Stimulated activated CD8-positive, alpha-beta memory T cell treated with anti-CD3 and anti-CD28 coated beads, Interleukin-12 subunit alpha, Interleukin-12 subunit beta, amount 100 ng/mL, for 4 hours (primary cell): ENCODE measurements at places on chromosomes 5 and 9.

GRCh38 chr9:97386733-97387503, 25.0 kb upstream of the TDRD7 start:
- peak; percentile 41 for DNase-seq

DNA sequence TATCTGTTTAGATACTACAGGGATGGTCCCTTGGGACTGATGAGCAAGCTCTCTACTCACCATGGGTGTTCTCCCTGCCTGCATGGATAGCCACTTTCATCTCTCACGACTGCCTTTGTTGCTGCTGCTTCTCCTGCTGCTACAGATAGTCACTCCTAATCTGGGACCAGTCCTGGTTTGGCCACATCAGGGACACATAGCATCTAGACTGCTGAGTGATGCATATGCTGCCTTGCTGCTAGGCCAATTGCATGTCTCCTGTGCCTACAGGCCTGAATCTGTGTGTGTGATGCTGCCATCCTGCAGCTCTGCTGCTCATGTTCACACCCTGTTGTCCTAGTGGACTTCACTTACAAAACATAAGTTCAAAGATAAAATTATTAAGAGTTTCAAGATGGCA, 297.1 kb downstream of the HCN1 start:
- DNase-seq = no peak

- DNase-seq = no peak
These were observed 50.7 kb downstream of the NIPAL4 start for GRCh38 chr5:157510682-157511081.

- DNase-seq = no peak
These were observed 27.7 kb downstream of the ECPAS start for GRCh38 chr9:111456529-111456928.

GRCh38 chr9:79382458-79382857, 189.3 kb upstream of the TLE4 start:
- DNase-seq = no peak
